ENCODE measurements at places on chromosomes 16 and 17.
A peak's percentile ranks its signal among the peaks of the same experiment; 100 is the strongest.

GRCh38 chr17:5381542-5381941, 37.9 kb downstream of the NUP88 start:
- no peak for DNase-seq

- peak; percentile 65 for DNase-seq
Observed at GRCh38 chr17:74274060-74274708, at the start of gene DNAI2. TSS of gene DNAI2 (plus strand) at chr17:74274234. CDS start at chr17:74281818, 7,584 bp downstream.

GRCh38 chr17:12877953-12878669, 88.8 kb downstream of the ARHGAP44 start:
- no peak for DNase-seq

- DNase-seq: peak; percentile 24
Observed at GRCh38 chr16:73122604-73123391, 74.9 kb upstream of the ZFHX3 start.
